ENCODE measurements at places on chromosomes 13 and 19.

DNA sequence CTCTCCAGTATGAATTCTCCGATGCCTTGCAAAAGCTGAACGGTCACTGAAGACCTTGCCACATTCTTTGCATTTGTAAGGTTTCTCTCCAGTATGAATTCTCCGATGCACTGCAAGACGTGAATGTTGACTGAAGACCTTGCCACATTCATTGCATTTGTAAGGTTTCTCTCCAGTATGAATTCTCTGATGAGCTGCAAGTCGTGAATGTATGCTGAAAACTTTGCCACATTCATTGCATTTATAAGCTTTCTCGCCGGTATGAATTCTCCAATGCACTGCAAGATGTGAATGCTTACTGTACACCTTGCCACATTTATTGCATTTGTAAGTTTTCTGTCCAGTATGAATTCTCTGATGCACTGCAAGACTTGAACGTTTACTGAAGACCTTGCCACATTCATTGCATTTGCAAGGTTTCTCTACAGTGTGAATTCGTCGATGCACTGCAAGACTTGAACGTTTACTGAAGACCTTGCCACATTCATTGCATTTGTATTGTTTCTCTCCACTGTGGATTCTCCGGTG lies 20.0 kb upstream of the ZNF841 start:
- no peak for DNase-seq

DNA sequence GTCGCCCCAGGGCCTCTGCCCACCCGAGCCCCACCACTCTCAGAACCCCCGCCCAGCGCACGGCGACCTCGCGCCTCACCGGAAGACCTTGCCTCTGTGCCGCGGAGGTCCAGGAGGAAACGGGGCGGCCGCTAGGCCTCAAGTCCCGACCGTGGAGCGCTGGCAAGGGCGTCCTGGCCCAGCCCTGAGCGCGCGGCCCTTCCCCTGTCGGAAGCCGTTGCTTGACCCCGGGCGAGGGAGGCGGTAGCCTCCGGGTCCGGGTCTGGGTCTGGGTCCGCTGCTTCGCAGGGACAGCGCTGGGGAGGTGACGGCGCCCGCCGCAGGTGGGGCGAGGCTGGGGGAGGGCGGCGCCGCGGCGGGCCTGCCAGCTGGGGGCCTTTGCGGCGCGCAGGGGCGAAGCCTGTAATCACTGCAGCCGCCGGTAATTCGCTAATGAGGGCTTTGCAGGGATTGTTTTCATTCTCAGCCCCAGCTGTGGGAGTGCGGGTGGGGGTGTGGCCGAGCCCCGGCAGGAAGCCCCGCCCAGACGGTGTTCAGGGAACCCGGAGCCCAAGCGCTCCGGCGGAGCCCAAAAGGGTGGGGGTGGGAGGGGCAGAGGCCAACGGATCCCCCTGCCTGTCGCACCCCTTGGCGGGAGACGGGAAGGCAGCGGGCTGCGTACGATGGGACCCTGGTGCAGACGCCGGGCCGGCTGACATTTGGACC lies 8.6 kb downstream of the C19orf25 start:
- no peak for DNase-seq

DNA sequence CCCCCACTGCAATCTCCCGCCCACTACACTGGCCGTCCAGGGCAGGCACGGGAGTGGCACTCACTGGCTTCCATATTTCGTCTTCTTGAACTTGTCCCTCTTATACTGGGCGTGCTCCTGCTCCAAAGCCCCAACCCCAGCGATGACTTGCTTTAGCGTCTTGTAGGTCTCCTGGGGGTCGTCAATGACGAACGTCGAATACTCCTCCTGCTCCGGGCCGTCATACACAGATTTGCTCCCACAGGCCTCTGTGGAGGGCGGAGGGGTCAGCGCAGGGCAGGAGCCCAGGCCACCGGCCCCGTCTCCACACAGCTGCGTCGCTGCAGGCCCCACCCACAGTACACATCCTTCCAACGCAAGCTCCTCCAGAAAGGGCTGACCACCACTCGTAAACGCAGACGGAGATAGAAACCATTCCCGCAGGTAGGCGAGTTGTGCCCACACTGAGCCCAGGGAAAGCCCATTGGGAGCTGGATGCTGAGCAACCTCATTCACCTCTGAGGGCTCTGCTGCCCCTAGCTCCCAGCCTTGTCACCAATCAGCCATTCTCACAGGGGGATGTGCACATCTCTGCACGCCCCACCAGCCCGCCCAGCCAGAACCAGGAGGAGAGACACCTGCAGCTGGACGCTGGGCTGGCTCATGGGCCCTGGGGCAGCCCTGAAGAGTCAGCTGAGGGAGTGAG lies 7.9 kb upstream of the C13orf46 start:
- no peak for DNase-seq

DNA sequence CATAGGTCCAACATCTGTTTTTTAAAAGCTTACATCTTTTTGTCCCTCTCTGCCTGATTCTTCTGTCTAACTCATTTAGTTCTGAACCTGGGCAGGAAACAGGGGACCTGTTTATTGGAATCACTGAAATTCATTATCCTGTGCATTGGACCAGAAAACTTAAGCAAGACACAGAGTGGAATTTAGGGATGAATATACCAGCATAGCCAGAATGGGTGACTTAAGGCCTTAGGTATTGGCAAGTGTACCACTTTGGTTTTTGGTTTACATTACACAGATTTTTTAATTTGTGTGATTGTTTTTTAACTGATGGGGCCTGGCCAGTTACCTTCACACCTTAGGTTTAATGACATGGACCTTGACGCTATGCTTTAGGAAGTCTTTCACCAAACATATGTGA lies 232.5 kb downstream of the GPC5 start:
- no peak for DNase-seq
